ENCODE measurements at places on chromosomes 12 and 14.

DNA sequence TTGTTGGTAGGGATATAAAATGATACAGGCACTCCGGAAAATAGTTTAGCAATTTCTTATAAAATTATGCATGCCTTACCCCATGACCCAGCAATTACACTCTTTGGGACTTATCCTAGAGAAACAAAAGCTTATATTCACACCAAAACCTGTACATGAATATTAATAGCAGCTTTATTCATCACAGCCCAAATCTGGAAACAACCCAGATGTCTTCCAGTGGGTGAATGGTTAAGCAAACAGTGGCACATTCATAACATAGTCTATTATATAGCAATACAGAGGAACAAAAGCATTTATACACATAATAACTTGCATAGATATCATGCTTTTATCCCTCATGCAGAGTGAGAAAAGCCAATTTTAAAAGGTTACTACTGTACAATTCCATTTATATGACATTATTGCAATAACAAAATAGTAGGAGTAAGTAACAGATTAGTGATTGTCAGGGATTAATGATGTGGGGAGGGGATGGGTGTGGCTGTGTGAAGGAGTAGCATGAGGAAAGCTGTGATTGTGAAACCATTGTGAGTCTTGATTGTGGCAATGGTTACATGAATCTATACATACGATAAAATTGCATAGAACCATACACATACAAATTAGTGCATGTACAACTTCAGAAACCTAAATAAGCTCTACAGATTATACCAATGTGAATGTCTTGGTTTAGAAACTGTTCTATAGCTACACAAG, 363.1 kb upstream of the OR4E1 start:
- H3K27ac ChIP-seq: no peak overlapping the region
- no peaks in the 10 kb centered on the region for H3K36me3 ChIP-seq
- H3K27me3 ChIP-seq: peaks cover 4% of the 10 kb centered on the region
- DNase-seq: no peak

DNA sequence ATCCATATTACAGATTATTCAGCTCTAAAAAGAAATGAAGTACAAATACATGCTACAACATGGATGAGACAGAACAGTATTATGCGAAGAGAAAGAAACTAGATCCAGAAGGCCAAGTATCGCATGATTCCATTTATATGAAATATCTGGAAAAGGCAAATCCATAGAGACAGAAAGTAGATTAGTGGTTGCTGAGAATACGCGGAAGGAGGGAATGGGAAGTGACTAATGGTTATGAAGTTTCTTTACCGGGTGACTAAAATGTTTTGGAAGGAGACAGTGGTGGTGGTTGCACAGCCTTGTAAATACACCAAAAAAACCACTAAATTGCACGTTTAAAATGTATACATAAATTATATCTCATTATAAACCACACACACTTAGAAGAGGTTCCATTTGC, 12.5 kb downstream of the PRDM4 start:
- peaks cover 5% of the 10 kb centered on the region for H3K4me1 ChIP-seq
- DNase-seq: no peak
- H3K36me3 ChIP-seq: peaks cover 7% of the 10 kb centered on the region
- no peak overlapping the region for H3K4me3 ChIP-seq

- peaks cover 2% of the 10 kb centered on the region for H3K4me1 ChIP-seq
- H3K4me3 ChIP-seq: no peak overlapping the region
- H3K36me3 ChIP-seq: peaks cover 3% of the 10 kb centered on the region
Measured at GRCh38 chr12:32217354-32218310, 111.0 kb downstream of the BICD1 start.

DNA sequence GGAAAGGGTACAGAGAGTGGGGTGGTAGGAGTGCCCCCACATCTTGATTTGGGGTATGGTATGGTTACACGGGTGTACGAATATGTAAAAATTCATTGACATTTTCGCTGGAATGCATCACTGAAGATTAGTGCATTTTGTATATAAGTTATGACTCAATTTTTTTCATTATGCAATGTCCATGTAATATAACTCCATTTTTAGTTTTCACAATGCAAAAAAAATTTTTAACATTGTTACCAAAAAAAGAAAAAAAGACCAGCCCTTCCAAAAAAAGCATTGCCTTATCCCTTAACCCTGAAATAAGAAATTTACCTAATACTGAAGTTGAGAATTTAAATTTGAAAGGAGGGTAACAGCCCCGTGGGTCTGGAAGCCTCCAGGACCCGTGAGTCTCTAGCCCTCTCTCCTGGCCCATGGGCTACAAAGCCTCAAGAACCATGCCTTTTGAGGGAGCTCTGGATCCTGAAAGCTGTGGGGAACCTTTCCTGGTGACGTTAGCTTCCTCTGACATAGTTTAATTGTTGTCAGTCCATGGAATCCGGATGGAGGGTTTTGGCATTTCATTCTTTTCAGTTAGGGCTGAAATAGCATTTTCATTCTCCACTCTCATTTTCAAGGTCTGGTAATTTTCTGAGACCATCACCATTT, 55.6 kb upstream of the ACTN1 start:
- no peaks in the 10 kb centered on the region for H3K36me3 ChIP-seq
- no peak overlapping the region for H3K4me3 ChIP-seq
- H3K27ac ChIP-seq: no peak overlapping the region
- peaks cover 28% of the 10 kb centered on the region for H3K27me3 ChIP-seq
- peaks cover 5% of the 10 kb centered on the region for H3K4me1 ChIP-seq

DNA sequence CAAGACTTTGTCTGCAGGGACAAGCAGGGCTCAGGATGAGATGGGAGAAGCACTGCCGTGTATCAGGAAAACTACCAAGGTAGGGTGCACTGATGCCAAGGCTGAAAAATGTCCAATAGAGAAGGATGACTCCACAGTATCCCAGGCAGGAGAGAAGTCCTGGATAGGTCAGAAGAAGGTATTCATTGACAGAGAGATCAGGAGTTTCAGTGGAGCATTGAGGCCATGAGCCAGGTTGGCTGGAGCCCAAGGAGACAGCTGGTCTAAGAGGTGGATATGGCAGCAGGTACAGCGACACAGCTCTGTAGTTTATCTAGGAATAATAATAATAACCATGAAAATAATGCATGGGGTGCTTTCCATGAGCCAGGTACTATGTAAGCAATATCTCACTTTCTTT, 180.9 kb downstream of the EXOC5 start:
- DNase-seq: no peak
- H3K36me3 ChIP-seq: peaks cover 2% of the 10 kb centered on the region

- no peaks in the 10 kb centered on the region for H3K36me3 ChIP-seq
- DNase-seq: no peak
- peaks cover 61% of the 10 kb centered on the region for H3K27me3 ChIP-seq
- no peak overlapping the region for H3K4me3 ChIP-seq
- no peak overlapping the region for H3K27ac ChIP-seq
Measured at GRCh38 chr12:4997939-4998338, 45.7 kb upstream of the KCNA5 start.

DNA sequence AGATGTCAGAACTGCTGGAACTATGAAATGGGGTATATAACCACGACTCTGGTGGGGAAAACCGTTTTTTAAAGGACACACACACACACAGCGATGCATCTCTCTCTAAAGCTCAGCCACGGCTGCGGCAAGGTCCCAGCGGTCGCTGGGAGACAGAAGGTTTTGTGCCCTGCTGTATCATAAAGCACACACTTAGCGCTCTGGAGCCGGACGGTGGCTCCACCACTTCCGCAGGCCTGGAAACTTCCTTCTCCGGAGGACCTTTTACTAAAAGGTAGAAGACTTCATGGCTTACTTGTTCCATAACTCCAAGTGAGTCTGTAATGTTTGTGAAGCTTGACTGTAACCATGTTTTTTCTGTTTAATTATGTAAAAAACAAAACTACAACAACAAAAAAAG, 349.3 kb downstream of the DIO2 start:
- H3K4me1 ChIP-seq: no peaks in the 10 kb centered on the region
- H3K27me3 ChIP-seq: no peaks in the 10 kb centered on the region
- no peaks in the 10 kb centered on the region for H3K36me3 ChIP-seq
- DNase-seq: no peak
- no peak overlapping the region for H3K4me3 ChIP-seq

GRCh38 chr12:69661386-69661785, 37.7 kb downstream of the BEST3 start:
- peaks cover 2% of the 10 kb centered on the region for H3K4me1 ChIP-seq
- H3K27ac ChIP-seq: no peak overlapping the region
- DNase-seq: no peak
- H3K27me3 ChIP-seq: peaks cover 38% of the 10 kb centered on the region

DNA sequence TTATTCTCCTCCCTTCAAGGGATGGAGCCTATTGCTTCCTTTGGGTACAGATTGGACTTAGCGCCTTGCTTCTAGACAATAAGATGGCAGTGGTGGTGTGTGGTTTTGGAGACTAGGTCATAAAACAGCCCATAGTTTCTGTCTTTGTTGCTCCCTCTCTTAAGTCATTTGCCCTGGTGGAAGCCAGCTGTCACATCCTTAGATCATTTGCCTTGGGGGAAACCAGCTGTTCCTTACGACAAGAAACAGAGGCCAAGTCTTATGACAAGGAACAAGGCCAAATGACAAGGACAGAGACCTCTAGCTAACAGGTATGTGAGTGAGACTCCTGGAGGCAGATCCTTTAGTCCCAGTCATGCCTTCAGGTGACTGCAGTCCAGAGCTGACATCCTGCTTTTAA, 9.2 kb upstream of the PALS1 start:
- no peaks in the 10 kb centered on the region for H3K27me3 ChIP-seq
- no peak for DNase-seq
- no peak overlapping the region for H3K27ac ChIP-seq
- no peaks in the 10 kb centered on the region for H3K36me3 ChIP-seq

GRCh38 chr14:96252323-96252998, 3.5 kb upstream of the BDKRB1 start:
- no peak overlapping the region for H3K27ac ChIP-seq
- H3K27me3 ChIP-seq: peaks cover 89% of the 10 kb centered on the region
- peak; percentile 7 for DNase-seq

GRCh38 chr14:35337269-35338255, 45.4 kb downstream of the PSMA6 start:
- H3K27me3 ChIP-seq: no peaks in the 10 kb centered on the region
- no peaks in the 10 kb centered on the region for H3K36me3 ChIP-seq
- no peak overlapping the region for H3K4me3 ChIP-seq

DNA sequence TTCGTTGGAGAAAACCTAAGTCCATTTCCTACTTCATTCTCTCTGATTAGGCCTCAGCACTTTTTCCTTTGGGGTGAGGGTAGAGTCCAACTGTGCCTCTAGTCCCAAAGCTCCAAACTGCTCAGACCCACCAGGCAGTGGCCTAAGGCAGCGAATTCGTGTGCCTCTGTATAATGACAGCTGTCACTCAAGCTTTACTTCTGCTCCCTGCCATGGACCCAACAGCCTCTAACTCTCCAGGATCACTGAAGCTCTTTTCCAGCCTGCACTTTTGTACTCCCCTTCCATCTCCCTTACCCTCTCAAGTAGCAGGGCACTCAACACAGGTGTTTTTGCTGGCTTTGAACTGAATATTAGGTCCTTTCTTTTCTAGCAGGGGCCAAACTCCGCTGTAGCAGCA, 14.8 kb upstream of the OR6S1 start:
- H3K4me1 ChIP-seq: peaks cover 25% of the 10 kb centered on the region
- H3K27me3 ChIP-seq: peaks cover 67% of the 10 kb centered on the region
- no peak for DNase-seq
- H3K27ac ChIP-seq: no peak overlapping the region
- no peak overlapping the region for H3K4me3 ChIP-seq

GRCh38 chr14:57502586-57503254, 9.1 kb upstream of the CCDC198 start:
- DNase-seq: no peak
- no peaks in the 10 kb centered on the region for H3K36me3 ChIP-seq
- no peak overlapping the region for H3K27ac ChIP-seq
- H3K4me1 ChIP-seq: no peaks in the 10 kb centered on the region
- no peak overlapping the region for H3K4me3 ChIP-seq
- peaks cover 4% of the 10 kb centered on the region for H3K27me3 ChIP-seq

GRCh38 chr12:71708658-71709057, 22.8 kb downstream of the TMEM19 start:
- peaks cover 2% of the 10 kb centered on the region for H3K36me3 ChIP-seq
- DNase-seq: no peak
- no peaks in the 10 kb centered on the region for H3K27me3 ChIP-seq
- H3K27ac ChIP-seq: no peak overlapping the region

DNA sequence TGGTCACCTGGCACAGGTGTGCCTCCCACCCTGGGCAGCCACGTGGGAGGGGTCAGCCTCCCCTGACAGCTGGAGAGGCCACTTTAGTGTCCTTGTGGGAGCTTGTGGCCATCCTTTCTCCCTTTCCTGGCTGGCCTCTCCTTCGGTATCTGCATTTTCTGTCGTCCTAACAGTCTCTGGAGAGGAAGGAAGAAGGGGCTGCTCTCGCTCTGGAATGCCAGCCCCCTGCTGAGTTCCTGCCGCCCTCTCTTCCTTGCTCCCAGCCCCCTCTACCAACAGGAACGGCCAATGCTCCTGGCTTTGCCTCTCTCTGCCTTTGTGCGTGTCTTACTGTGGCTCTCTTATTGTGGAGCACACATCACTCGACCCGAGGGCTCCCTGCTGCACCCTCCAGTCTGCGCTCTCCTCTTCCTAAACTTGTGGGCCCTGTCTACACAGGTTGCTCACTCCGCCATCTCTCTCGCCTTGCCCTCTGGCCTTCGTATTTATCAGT, 70.8 kb downstream of the FBXL14 start:
- no peak overlapping the region for H3K4me3 ChIP-seq
- DNase-seq: no peak
- no peak overlapping the region for H3K27ac ChIP-seq
- H3K36me3 ChIP-seq: peaks cover 6% of the 10 kb centered on the region
- H3K27me3 ChIP-seq: peaks cover 63% of the 10 kb centered on the region

- peaks cover 3% of the 10 kb centered on the region for H3K36me3 ChIP-seq
- peaks cover 7% of the 10 kb centered on the region for H3K4me1 ChIP-seq
- no peaks in the 10 kb centered on the region for H3K27me3 ChIP-seq
Measured at GRCh38 chr14:100320157-100320856, 2.8 kb upstream of the SLC25A47 start.

DNA sequence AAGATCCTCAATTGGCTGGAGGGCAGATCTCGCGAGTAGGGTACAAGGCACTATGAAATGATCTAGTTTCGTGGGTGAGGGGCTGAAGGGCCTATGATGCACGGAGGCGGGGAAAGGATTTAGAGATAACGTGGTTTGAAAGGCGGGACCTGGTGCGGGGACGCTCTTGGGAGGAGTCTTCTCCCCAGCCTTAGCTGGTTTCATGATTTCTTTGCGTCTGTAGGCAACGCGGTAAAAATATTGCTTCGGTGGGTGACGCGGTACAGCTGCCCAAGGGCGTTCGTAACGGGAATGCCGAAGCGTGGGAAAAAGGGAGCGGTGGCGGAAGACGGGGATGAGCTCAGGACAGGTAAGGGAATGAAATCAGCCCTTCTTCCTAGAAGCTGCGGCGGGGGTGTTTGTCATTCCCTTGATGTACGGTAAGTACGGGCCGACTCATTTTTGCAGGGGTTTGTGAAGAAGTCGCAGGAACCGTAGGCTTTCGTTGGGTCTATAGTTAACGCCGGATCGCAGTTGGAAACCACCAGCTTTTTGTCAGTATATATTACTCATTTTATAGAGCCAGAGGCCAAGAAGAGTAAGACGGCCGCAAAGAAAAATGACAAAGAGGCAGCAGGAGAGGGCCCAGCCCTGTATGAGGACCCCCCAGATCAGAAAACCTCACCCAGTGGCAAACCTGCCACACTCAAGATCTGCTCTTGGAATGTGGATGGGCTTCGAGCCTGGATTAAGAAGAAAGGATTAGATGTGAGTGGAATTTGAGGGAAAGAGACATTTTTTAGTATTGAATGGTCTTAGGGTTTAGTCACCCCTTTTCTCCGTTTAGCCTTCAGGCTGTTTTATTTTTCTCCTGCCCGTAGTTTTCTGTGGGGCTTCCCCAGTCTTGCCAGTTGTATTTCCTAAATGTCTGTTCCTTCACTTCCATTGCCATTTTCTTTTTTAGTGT, 602 bp downstream of the APEX1 start:
- DNase-seq: peak; percentile 54
- peaks cover 19% of the 10 kb centered on the region for H3K4me1 ChIP-seq
- H3K4me3 ChIP-seq: no peak overlapping the region
- peaks cover 11% of the 10 kb centered on the region for H3K36me3 ChIP-seq

Measured in T-helper 17 cell (primary cell).